Kidney (tissue), 22 donors: ENCODE measurements at places on chromosomes 6 and 20. TPM values are rescaled to one million over a fixed set of nuclear protein-coding genes. Genes with fewer than 3 reads are reported as not detected.

PEX7 gene
- polyA plus RNA-seq = 21.3 TPM

ATP6V1G2 gene
- 6.0 TPM for polyA plus RNA-seq

SYNDIG1 gene
- 8.2 TPM for polyA plus RNA-seq

TCP11 gene
- 0.41 TPM for polyA plus RNA-seq

DACT2 gene
- polyA plus RNA-seq = 4.8 TPM

TMEM200A gene
- 7.7 TPM for polyA plus RNA-seq

GRCh38 chr6:132713352-132714134, at the start of gene VNN1:
Gene VNN1 (minus strand): TSS chr6:132714055. CDS start chr6:132714035, 20 bp downstream.
- H3K4me1 ChIP-seq = no peaks in the 10 kb centered on the region
- H3K27ac ChIP-seq = peak within 1 kb of the TSS; percentile 37
- no peaks in the 10 kb centered on the region for H3K36me3 ChIP-seq
- no peak for DNase-seq

DNA sequence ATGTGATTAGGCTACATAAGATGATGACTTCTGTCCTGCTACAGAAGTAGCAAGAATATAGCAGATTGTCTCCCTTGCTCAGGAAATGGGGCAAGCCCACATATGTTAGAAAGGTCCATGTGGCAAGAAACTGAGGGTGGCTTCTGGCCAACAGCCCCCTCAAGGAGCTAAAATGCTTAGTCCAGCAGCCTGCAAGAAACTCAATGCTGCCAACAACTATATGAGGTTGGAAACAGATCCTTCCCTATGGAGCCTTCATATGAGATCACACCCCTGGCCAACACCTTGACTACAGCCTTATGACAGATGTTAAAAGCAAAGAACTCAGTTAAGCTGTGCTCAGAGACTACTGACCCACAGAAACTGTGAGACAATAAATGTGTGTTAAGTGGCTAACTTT, 22.1 kb downstream of the PTPRT start:
- H3K27ac ChIP-seq = no peak overlapping the region
- no peaks in the 10 kb centered on the region for H3K36me3 ChIP-seq
- H3K27me3 ChIP-seq = no peaks in the 10 kb centered on the region
- no peak for DNase-seq
- no peak overlapping the region for H3K4me3 ChIP-seq
- H3K4me1 ChIP-seq = peaks cover 3% of the 10 kb centered on the region

DNA sequence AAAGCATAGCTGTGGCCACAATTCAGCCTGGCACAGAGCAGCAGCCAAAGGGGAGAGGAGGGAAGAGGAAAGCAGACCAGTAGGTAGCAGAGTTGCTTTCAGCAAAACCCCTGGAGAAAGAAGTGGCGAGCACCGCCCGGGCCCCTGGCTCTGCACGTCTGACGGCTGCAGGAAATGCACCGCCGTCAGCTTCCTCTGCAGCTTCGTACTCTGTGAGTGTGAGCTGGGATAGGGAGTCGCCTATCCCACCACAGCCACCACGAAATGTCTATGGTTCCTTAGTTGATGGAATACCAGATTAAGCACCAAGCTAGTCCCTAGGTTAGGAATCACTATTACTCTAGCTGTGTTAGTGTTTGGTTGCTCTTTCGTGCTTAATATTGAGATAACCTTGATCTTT, 79.9 kb upstream of the NAA20 start:
- H3K36me3 ChIP-seq = no peaks in the 10 kb centered on the region
- H3K4me1 ChIP-seq = peaks cover 52% of the 10 kb centered on the region
- H3K27ac ChIP-seq = peak overlapping the region; percentile 91
- H3K27me3 ChIP-seq = no peaks in the 10 kb centered on the region
- no peak for DNase-seq

DNA sequence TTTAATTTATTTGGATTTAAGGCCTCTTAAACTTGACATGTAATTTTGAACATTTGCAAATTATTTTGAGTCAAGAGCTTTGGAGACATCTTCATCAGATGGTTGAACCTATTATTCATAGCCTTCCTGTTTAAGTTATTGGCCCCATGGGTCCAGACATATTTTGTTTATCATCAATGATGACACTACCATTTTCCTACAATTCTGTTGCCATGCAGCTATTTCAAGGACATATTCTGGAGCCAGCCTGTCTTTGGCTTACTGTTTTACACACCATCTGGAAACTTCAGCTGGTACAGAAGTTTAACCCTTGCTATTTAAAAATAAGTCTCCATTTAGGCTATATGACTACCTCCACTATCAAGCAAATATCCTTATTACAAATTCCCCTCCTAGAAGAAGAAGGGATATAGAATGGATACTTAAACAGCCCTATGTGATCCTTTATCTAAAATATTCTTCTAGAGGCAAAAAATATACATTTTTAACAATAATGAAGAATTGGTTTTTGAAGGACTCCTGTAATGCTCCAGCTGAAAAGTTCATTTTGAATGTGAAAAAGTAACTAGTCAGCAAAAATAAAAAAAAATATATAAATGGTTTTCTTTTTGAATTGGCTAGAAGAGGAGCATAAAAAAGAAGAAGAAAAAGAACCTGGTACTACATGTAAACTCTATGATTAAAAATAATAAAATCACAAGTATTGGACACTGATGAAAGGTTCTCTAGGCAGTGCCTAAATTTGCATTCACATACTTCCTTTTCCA, 544.0 kb upstream of the HS3ST5 start:
- H3K27ac ChIP-seq = no peak overlapping the region
- H3K36me3 ChIP-seq = no peaks in the 10 kb centered on the region
- no peak for DNase-seq
- no peak overlapping the region for H3K4me3 ChIP-seq

DNA sequence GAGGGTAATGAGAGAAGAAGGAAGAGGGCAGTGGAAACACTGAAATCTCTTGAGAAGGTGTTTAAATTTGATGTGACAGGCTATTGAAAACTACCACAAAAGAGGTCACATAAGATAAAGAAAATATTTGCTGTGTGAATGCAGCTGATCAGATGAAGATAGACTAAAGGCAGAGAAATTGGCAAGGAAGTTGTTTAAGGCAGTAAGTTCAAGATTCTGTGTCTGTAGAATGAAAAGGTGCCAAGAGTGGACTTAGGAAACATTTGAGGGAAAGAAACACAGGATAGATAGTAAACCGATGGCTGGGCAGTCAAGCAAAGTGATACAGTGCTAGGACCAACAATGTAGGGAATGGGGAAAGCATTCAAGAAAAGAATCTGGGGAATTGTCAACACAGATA, 332.3 kb upstream of the MARCKS start:
- H3K4me3 ChIP-seq = no peak overlapping the region
- H3K36me3 ChIP-seq = no peaks in the 10 kb centered on the region
- H3K4me1 ChIP-seq = no peaks in the 10 kb centered on the region
- H3K27ac ChIP-seq = no peak overlapping the region

GRCh38 chr20:63173552-63174191, 42.3 kb downstream of the YTHDF1 start:
- peaks cover 14% of the 10 kb centered on the region for H3K27me3 ChIP-seq
- no peak overlapping the region for H3K27ac ChIP-seq
- no peaks in the 10 kb centered on the region for H3K4me1 ChIP-seq
- H3K4me3 ChIP-seq = no peak overlapping the region
- no peak for DNase-seq

GRCh38 chr6:165855856-165856255, 192.8 kb upstream of the PDE10A start:
- H3K4me1 ChIP-seq = no peaks in the 10 kb centered on the region
- DNase-seq = no peak
- peaks cover 2% of the 10 kb centered on the region for H3K27me3 ChIP-seq
- no peak overlapping the region for H3K27ac ChIP-seq
